ENCODE measurements at places on chromosomes 4 and X. TPM values are rescaled to one million over a fixed set of nuclear protein-coding genes. Genes with fewer than 3 reads are reported as not detected.

- no peak overlapping the region for H3K27ac ChIP-seq
- DNase-seq: no peak
- H3K36me3 ChIP-seq: no peaks in the 10 kb centered on the region
- no peaks in the 10 kb centered on the region for H3K27me3 ChIP-seq
- no peak overlapping the region for H3K4me3 ChIP-seq
- H3K4me1 ChIP-seq: no peaks in the 10 kb centered on the region
These were observed 120.8 kb downstream of the RASL11B start for GRCh38 chr4:52982946-52983340.

Gene DAPP1
- 7.3 TPM for total RNA-seq

DNA sequence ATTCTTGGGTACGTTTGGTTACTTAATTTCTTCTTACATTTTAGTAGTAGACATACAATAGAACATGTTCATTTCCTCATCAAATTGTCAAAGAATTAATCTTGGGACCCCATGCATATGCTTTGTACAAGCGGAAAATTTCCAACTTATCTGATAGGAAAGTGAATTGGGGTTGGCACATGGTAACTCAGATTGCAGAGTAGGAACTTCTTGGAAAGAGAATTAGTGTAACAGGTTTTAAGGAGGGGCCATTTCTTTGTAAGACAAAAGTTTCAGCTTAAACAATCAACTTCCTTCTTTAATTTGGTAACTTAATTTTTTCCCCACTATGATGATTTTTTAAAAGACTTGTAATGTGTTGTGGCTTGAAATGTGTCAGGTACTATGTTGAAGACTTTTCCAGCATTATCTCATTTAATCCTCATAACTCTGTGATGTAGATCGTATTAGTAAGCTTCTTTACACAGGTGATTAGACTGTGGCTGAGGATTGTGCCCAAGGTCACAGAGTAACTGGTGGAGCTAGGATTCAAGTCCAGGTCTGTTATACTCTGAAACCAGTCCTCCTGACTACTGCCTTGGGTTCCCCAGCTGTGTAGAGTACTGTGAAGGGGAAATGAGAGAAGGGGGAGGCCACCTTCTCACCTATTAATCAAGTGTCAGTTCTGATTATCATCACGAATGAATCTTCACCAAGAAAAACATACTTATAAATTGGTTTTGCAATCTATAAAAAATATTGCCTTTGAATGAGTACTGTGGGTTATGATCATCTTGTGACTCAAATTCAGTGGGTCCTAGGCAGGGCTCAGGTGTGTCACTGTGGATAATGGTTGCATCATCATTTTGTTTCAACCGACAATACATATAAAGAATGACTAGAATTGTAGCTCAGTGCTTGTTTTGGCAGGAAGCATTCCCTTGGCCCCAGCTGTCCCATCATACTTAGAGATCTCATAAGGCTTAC, 4.3 kb downstream of the GK start:
- peak; percentile 2 for DNase-seq
- no peak overlapping the region for H3K4me3 ChIP-seq
- H3K27ac ChIP-seq: no peak overlapping the region
- peaks cover 5% of the 10 kb centered on the region for H3K4me1 ChIP-seq
- H3K27me3 ChIP-seq: no peaks in the 10 kb centered on the region
- H3K36me3 ChIP-seq: no peaks in the 10 kb centered on the region

GRCh38 chr4:106618956-106619355, 250.4 kb upstream of the GIMD1 start:
- H3K36me3 ChIP-seq: no peaks in the 10 kb centered on the region
- no peak overlapping the region for H3K27ac ChIP-seq
- H3K4me1 ChIP-seq: no peaks in the 10 kb centered on the region
- DNase-seq: no peak
- no peak overlapping the region for H3K4me3 ChIP-seq
- no peaks in the 10 kb centered on the region for H3K27me3 ChIP-seq

- H3K27ac ChIP-seq: no peak overlapping the region
- no peaks in the 10 kb centered on the region for H3K27me3 ChIP-seq
- no peaks in the 10 kb centered on the region for H3K4me1 ChIP-seq
- DNase-seq: no peak
- no peaks in the 10 kb centered on the region for H3K36me3 ChIP-seq
- H3K4me3 ChIP-seq: no peak overlapping the region
These were observed 208.6 kb downstream of the VEGFC start for GRCh38 chr4:176584031-176584606.

Gene TMSB15A
- not detected for total RNA-seq

- DNase-seq: no peak
- no peak overlapping the region for H3K27ac ChIP-seq
- H3K4me3 ChIP-seq: no peak overlapping the region
- H3K27me3 ChIP-seq: no peaks in the 10 kb centered on the region
These were observed 397.0 kb downstream of the GPAT3 start for GRCh38 chr4:83932750-83933391.

Gene SSX4B
- not detected for total RNA-seq

DNA sequence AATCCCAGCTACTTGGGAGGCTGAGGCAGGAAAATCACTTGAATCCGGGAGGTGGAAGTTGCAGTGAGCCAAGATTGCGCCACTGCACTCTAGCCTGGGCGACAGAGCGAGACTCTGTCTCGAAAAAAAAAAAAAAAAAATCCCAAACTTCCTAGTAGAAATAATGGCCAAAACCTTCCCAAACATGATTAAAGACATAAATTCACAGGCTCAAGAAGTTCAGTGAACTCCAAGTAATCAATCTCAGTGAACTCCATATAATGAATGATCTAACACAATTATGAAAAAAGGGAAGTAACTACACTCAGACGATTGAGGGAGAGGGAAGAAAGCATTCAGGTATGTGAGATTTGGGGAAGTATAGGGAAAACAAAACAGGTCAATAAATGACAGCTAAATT, 6.5 kb downstream of the FUNDC1 start:
- DNase-seq: no peak
- no peaks in the 10 kb centered on the region for H3K36me3 ChIP-seq

- H3K27me3 ChIP-seq: no peaks in the 10 kb centered on the region
- no peak overlapping the region for H3K27ac ChIP-seq
- H3K36me3 ChIP-seq: no peaks in the 10 kb centered on the region
- H3K4me1 ChIP-seq: no peaks in the 10 kb centered on the region
- H3K4me3 ChIP-seq: no peak overlapping the region
These were observed 121.3 kb downstream of the NWD2 start for GRCh38 chr4:37365888-37366287.

DNA sequence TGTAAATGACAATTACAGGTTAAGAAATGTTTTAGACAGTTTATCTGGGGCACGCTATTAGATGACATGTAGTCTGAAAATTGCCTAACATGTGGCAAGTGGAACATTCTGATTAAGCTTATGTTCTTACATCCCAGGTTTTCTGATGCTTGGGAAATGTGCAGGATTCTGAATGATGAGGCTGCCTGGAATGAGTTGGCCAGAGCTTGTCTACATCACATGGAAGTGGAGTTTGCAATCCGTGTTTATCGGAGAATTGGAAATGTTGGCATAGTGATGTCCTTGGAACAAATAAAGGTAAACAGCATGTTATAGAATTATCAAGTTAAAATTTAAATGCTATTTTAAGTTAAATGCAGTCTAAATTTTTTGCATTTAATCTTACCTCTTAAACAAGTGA, 49.3 kb downstream of the WDR19 start:
- H3K4me1 ChIP-seq: no peaks in the 10 kb centered on the region
- DNase-seq: no peak
- peaks cover 2% of the 10 kb centered on the region for H3K36me3 ChIP-seq

DNA sequence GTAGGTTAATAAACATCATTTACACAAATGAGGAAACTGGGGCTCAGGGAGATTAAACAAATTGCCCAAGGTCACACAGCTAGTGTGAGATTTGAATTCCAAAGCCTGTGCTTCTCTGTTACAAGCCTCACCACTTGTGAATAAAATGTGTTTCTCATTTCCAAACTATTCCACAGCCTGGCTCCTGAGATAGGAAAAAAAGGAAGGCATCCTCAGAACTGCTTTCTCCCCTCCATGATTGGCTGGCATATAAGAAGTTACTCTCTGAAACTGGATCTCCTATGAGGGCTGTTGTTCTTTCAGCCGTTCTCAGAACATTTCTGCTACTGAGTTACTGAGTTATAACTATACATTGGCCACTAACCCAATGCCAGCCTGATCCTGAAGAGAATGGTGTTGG, 237.9 kb downstream of the MAML3 start:
- H3K4me1 ChIP-seq: no peaks in the 10 kb centered on the region
- H3K27ac ChIP-seq: no peak overlapping the region
- DNase-seq: no peak

Gene TAF7L
- not detected for total RNA-seq

DNA sequence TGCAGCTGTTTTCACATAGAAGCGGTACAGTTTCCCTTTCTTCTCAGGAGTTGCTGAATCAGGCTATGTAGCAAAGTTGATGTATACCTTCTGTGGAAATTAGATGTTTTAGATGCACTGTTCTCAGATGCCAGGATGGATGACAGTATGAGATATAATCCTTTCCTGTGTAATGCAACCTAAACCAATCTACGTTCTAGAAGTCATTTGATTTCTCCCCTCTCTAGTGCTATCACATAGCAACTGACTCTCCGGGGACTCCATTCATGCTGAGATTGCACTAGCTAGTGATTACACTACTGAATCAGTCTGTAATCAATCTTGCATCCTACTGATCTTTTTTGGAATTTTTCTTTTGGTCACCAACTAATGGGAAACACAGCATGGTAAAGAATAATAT, 1881.7 kb downstream of the PCDH7 start:
- no peak overlapping the region for H3K4me3 ChIP-seq
- DNase-seq: no peak
- H3K27me3 ChIP-seq: no peaks in the 10 kb centered on the region
- H3K27ac ChIP-seq: no peak overlapping the region
- H3K4me1 ChIP-seq: no peaks in the 10 kb centered on the region
- H3K36me3 ChIP-seq: no peaks in the 10 kb centered on the region

DNA sequence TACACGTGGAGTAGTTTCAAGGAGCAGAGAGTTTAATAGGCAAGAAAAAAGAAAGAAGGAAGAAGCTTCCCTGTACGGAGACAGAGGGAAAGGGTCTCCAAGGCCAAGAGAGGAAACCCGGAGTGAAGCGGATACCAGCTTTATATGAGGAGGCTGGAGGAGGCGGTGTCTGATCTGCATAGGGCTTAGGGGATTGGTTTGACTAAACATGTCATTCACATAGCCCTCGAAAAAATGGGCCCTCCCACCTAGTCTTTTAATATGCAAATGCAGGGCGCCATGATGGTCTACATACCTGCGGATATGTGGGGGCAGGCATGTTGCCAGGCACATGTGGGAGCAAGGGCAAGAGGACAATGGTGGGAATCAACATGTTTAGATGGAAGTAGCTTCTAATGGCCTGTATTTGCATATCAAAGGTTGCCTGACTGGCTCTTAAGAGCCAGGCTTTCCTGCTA, 103.1 kb upstream of the UGT8 start:
- no peaks in the 10 kb centered on the region for H3K27me3 ChIP-seq
- no peak overlapping the region for H3K27ac ChIP-seq
- H3K4me1 ChIP-seq: no peaks in the 10 kb centered on the region
- no peak for DNase-seq

DNA sequence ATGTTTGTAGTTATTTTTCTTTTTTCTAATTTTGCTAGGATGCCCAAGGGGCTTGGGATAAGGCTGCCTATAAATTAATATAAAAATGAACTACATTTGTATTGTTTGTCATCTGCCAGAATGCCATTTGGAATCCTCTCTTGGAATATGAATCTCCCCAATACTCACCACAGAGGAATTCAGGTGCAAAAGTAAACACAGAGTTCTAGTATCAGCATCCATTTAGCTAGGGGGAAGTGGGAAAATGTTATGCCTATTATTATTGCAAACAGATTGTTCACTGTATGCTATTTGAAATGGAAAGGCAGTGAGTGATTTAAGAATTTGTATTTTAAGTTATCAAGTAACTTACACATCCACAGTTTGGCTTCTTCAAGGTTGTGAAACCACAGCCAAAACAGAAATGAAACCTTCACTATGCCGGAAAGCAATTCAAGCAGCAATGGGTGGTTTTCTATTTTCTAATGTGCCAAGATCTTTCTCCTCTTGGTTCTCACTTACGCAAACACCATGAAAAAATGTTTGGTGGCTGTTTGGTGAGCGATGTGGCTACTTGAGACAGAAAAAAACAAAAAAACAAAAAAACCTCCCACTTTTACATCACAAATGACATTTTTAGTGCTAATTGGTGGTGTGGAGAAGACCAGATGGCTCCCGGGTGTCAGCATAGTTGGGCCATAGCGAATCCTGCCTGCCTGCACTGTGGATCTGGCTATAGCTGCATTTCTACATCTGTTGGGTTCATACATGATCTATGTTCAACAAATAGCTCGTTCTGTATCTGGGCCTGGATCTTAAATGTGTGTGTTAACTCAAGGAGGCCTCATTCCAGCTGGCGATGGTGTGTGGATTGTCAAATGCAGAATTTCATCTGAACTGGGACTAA, 200.8 kb upstream of the GIMD1 start:
- no peak overlapping the region for H3K27ac ChIP-seq
- no peaks in the 10 kb centered on the region for H3K36me3 ChIP-seq
- no peak overlapping the region for H3K4me3 ChIP-seq

GRCh38 chrX:44802613-44803012, 41.2 kb upstream of the DUSP21 start:
- no peaks in the 10 kb centered on the region for H3K36me3 ChIP-seq
- no peak overlapping the region for H3K27ac ChIP-seq
- no peak for DNase-seq
- H3K27me3 ChIP-seq: no peaks in the 10 kb centered on the region
- H3K4me3 ChIP-seq: no peak overlapping the region
- H3K4me1 ChIP-seq: no peaks in the 10 kb centered on the region

Data from natural killer cell (primary cell).